ENCODE measurements at places on chromosomes 11 and 22. TPM values are rescaled to one million over a fixed set of nuclear protein-coding genes. Genes with fewer than 3 reads are reported as not detected.

The CHRM1 gene
- not detected for total RNA-seq

The LRRC55 gene
- 0.27 TPM for total RNA-seq

GRCh38 chr11:74642912-74643311 lies 50.5 kb downstream of the POLD3 start:
- no peak for DNase-seq

The PIWIL4 gene
- total RNA-seq = 0.47 TPM

DNA sequence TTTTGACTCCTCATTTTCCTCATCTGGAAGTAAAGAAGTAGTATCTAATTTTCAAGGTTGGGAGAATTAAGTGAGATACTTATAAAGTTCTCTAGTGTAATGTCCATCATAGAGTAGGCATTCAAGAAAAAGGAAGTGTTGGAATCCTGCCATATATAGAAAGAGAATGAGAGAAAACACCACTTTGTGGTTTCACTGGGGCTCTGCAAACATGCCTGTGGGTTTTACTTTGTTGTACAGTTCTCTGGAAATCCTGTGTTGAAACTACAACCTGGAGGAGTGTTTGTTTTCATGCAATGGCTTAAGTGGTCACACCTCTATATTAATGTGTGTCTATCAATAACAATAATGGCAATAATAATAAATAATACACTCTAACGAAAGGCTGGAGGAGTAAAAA lies 741.7 kb downstream of the NELL1 start:
- DNase-seq = no peak

DNA sequence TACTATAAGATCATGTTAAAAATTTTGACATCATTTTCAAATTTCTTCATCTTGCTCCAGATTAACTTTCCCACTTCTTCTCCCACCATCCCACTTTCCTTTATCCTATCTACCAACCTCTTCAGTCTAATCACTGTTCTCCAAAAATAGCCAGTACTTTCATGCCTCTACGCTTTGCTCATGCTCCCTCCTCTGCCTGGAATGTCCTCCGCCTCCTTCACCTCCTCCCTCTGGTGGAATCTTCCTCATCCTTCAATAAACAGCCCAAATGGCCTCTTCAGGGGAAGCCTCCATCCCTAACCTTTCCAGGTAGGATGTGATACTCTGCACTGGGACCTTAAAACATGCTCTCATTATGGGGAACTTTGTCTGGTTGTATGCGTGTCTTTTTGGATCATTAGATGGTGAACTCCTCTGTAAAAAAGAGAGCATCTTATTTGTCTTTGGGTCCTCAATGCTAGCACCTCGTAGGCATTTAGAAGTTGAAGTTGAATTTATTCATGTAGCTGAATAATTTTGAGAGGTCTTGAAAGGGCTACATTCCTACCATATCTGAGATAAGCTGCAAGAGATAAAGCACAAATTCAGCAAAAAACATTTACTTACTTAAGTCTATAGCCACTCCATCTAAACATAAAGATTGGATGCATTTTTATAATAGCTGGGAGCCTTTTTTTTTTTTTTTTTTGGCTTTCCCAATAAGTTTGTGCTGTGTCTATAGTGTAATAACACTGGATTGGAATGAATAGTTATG lies 8.0 kb upstream of the CSRP3 start:
- no peak for DNase-seq

DNA sequence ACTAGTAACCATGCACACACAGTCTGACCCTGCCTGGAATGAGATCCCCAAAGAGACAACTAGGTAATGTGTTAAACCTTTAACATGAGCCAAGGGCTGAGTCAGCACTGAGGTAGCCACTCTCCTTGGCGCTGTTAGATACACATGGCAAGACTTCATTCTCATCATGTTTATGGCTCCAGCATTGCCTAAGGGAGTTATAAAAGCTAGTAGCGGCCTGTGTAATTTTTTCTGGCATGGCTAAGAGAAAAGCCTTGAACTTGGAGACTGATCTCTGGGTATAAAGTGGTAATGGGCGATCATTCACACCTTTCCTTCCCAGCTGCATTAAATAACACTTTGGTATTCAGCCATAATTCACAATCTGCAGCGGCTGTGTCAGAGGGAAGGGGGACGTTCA lies 779.7 kb upstream of the LRRC4C start:
- no peak for DNase-seq

DNA sequence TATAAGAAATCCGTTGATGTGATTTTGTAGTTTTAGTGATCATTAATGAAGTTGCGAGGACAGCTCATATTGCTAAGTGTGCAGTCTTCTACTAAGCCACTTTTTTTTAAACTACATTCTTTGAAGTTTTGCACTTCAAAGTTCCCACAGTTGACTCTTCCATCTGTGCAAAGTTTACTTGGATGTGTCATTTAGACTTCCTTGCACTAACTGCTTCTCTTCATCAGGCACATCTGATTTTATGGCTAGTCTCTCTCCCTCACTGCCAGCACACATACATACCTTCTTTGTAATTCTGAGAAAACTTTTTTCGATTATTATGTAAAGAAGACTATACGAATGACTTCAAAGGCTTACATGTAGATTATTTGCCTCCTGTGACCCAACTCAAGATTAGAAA lies 250.0 kb downstream of the DYNC2H1 start:
- no peak for DNase-seq

DNA sequence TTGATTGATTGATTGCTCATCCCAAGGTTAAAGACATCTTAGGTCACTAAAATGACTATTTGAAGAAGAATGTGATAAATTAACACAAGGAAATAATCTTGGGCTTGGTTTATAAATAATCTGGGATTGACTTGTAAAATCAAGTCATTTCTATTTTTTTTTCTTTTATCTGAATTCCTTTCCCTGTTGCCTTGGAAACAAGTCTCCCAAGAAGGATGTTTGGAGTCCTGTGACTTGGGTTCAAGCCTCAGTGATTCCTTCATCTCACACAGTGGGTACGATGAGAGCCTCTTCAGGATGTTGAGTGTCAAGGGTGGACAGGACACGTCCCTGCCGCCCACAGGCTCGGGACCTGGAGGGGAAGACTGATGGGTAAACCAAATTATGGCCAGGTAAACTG lies 98.2 kb upstream of the CRYBB3 start:
- DNase-seq = no peak

GRCh38 chr11:8068605-8069221 lies 12.3 kb upstream of the TUB start:
- peak; percentile 84 for DNase-seq

DNA sequence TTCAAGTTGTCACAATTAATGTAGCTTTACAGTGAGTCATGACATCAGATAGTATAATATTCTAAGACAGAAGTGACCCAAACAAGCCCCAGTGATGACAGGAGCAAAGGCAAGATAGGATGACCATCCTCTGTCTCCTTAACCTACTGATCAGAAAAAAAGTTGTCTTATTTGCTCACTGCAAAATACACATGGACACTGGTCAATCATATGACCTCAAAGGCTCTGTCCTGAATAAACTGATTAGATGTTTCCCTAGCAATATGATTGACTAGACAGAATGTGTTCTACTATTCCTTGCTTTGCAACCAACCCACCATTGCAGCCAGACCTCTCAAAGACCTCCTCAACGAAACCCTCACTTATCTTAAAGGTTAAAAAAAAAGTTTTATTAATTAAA lies 117.4 kb downstream of the SYN3 start:
- no peak for DNase-seq

DNA sequence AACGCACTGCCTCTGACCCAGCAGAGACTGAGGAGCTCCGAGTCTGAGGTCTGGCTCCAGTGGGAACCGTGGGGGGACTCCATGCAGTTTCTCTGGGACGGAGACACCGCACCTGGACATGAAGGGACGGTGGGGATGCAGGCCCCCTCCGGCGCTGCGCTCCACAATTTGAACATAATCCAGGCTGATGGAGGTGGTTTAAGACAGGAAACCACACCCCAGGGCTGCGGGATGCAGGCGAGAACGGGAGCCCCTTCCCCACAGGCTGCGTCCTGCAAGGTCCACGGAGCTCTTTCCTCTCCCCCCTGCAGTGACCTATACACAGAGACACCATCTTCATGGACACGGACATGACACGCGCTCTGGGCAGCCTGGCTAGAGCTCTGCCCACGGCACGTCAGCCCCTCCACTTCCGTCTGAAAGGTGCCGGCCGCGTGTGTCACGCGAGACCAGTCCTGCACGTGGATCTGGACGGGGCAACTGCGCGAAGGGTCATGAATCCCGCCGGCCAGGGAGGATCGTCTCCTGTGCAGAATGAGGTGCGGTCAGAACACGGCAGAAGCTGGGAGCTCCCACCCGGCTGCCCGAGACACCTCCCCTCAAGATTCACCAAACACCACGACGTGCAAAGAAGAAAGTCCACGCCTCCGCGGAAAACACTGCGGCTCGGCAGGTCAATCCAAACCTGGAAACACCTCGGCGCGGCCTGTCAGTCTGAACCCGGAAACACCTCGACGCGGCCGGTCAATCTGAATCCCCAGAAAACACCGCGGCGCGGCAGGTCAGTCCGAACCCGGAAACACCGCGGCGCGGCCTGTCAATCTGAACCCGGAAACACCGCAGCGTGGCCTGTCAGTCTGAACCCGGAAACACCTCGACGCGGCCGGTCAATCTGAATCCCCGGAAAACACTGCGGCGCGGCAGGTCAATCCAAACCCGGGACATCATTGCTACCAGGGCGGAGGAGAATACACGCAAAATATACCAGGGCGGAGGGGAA lies 212.4 kb downstream of the BRD1 start:
- peak; percentile 38 for DNase-seq

- DNase-seq = no peak
These were observed 2.8 kb upstream of the FADD start for GRCh38 chr11:70200212-70200844.

The SLC22A12 gene
- not detected for total RNA-seq

GRCh38 chr22:41206719-41207118 lies 1.6 kb downstream of the L3MBTL2 start:
- DNase-seq = no peak

The KCNJ4 gene
- total RNA-seq = not detected

The RAB36 gene
- 0.23 TPM for total RNA-seq

DNA sequence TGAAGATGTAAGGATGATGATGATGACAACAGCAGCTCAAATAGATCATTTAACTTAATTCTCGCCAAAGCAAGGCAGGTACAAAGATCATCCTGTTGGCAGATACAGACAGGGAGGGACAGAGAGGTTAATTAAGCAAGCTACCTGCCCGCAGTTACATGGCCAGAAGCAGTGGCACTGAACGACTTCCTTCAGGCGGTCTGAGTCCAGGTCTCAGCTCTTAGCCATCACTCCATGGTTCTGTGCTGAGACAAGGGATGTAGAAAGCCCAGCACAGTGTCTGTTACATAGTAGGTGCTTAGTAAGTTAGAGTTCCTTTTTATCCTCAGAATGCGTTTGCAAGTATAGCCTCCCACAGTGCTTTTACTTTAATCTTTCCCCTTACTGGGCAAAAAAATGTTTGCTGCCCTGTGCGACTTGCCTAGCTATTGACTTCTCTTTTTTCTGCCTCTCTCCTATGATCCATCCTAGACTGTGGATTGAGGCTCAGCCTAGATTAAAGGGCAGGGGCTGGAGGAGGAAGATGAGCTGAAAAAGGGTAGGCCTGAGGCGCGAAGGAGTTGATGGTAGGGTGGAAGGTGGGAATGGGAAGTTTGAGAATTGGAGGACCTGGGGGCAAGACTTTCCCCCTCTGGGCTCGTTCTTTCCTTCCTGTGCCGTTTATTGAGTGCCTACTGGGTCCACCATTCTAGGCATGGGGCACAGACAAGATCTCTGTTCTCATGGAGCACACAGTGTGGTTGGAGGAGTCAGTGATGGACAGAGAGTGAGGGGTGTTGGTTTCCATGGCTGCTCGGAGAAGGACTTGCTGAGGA lies 108.2 kb upstream of the OR4B1 start:
- no peak for DNase-seq

- DNase-seq = no peak
These were observed 13.6 kb downstream of the PGM2L1 start for GRCh38 chr11:74384641-74385040.

DNA sequence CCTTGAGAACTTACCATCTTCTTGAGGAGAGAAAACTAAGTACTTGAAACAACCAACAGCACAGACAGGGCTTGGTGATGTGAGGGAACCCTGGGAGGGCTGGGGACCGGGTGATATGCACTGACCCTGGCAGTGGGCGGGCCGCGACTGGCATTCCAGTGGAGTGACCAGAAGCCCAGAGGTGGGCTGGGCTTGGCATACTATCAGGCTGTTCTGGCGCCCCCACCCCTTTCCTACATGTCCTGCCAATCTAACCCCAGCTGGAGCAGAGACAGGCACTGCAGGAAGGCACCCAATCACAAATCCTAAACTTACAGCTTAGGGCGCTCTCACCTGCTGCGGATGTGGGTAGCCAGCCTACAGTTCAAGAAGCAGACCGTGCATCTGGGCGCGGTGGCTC lies 54.0 kb upstream of the GCAT start:
- no peak for DNase-seq

The GPR83 gene
- 0.40 TPM for total RNA-seq

The MIAT gene
- 0.59 TPM for total RNA-seq

DNA sequence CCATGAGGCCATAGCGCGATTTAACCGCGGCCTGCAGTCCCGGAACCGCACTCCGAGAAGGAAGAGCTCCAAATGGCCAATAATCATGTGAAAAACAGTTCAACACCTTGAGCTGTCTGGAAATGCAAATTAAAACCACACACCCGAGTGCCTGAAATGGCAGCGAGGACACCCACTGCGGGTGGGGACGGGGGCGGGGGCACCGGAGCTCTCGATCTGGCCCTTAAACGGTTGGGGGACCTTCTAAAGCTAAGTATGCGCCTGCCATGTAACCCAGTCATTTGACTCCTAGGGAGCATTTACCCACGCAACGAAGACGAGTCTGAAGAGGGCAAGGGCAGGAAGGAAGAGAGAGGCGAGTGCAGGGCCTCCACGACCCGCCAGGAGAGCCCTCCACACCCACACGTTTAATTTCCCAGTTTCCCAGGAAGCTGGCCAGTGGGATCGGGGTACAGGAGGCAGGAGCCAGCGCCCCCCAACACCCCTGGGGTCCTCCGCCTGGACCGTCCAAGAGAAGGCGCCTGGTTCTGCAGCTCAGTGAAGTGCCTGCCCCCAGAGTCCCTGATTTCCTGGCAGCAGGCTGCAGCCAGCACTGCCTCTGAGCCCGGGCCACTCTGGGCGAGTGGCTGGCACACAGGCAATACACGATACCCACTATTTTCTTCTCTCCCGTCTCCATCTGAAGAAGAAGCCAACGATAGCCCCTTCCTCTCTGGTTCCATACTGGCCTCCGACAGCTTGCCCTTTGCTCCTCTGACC lies 1.7 kb downstream of the TTLL8 start:
- no peak for DNase-seq

GRCh38 chr11:117946156-117946841 lies 17.1 kb upstream of the TMPRSS13 start:
- DNase-seq = no peak

GRCh38 chr11:5703741-5704536 lies 14.3 kb downstream of the TRIM22 start:
- no peak for DNase-seq

The C11orf16 gene
- not detected for total RNA-seq

DNA sequence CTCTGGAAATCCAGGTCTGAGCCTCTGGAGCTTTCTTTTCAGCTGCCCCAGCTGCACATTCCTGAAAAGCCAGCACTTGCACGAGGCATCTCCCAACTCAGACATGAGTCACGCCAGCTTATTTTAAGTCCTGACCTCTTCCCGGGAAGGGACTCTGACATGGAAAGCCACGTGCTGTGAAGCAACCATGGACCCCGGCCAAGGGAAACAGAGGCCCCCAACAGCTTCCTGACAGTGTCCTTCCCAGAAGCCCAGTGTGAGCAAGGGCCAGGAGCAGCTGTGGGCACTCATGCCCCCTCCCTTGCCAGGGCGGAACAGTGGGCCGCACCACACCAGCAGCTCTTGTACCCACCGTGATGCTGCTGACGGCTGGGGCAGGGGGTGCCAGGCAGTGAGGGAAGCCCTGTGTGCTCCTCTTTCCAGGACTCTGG lies 118.8 kb upstream of the CADM1 start:
- peak; percentile 91 for DNase-seq

GRCh38 chr11:130694488-130695045 lies 221.7 kb downstream of the SNX19 start:
- no peak for DNase-seq
